Progenitor cell of endocrine pancreas (in vitro differentiated cells): ENCODE measurements at places on chromosomes 13 and 19.

GRCh38 chr13:28117689-28118377, 17.5 kb upstream of the FLT3 start:
- no peak for DNase-seq

DNA sequence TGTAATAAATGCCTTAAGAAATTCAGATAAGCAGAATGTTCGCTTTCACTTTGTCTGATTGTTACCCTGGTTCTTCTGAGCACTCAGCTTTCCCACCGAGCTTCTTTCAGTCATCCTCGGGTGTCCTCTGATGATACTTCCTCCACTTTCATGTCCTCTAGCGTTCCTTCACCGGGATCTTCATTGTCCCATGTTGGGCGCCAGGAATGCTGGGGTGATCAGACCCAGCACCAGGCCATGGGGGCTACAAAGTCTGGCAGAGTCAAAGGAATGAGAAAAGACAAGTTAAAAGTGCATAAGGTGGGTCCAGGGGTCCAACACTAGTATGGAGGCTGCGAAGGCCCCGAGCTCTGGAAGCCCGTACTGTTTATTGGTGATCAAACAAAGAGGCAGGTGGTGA, 11.7 kb upstream of the C19orf84 start:
- DNase-seq: no peak

DNA sequence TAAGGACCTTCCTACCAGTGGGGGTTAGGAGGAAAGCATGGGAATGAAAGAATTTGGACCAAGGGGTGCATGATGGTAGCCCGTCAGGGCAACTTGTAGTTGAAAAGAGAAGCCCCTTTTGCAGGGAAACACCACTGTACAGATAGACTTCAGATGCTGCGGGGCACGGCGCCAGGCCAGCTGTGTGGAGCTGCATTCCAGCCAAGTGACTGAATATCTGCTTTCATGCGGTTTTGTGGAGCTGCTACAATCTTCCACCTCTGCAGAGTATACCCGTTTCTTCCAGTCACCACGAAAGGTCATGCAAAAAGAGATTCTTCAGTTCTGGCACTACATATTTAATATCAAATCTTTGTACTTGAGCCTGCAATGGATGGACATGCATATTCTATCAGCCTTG, 104.7 kb downstream of the RGCC start:
- no peak for DNase-seq

- DNase-seq: no peak
Measured at GRCh38 chr13:72458701-72459100, 268.7 kb downstream of the MZT1 start.

GRCh38 chr19:3710265-3710812, 2.2 kb downstream of the TJP3 start:
- no peak for DNase-seq

- no peak for DNase-seq
Measured at GRCh38 chr13:29733147-29733611, 117.2 kb downstream of the UBL3 start.

- no peak for DNase-seq
Measured at GRCh38 chr19:38990949-38991697, 15.6 kb upstream of the FBXO17 start.

DNA sequence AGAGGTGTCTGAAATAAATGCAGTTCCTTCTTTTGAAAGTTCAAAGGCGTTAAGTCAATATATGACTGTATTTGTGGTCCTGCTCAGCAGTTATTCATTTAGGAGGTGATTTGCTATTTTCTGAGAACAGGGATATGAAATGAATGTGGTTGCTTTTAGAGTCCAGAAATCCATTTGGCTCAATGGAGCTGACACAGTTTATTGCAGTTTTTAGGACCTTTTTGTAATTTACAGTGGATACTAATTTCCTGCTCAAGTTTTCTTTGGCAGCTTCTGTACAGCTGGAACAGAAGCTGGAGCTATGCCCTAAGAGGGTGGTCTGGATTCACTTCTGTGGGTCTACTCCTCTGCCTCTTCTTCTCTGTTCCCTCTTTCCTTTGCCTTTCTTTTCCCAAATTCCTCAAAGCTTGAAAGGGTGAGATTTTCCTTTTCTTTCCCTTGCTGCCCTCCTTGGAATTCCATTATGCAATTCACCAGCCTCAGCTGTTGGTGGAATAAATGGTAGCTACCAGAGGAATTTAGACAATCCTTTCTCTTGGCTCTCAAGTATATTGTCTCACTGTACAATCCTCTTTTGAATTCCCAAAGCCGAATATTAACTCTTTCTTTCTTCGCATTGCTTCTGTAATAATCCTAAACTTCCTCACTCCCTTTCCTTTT, 39.9 kb downstream of the ITGBL1 start:
- no peak for DNase-seq

DNA sequence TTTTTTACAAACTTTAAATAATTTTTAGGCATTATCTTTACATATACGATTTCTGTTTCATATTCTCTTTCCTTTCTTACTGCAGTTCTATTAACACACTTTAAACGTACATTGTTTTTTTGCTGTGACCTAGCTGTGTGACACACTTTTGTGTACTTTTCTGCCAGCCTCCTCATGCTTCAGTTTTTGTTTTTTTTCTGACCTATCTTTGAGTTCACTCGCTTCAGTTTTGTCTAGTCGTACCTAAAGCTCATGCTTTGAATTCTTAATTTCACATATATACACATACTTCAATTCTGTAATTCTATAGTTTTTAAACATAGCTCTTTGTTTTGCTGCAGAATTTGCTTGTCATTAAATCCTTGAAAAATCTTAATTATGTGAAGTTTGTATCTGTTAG, 150.4 kb downstream of the PDS5B start:
- no peak for DNase-seq

GRCh38 chr13:40483601-40484000, 182.8 kb downstream of the FOXO1 start:
- DNase-seq: no peak

DNA sequence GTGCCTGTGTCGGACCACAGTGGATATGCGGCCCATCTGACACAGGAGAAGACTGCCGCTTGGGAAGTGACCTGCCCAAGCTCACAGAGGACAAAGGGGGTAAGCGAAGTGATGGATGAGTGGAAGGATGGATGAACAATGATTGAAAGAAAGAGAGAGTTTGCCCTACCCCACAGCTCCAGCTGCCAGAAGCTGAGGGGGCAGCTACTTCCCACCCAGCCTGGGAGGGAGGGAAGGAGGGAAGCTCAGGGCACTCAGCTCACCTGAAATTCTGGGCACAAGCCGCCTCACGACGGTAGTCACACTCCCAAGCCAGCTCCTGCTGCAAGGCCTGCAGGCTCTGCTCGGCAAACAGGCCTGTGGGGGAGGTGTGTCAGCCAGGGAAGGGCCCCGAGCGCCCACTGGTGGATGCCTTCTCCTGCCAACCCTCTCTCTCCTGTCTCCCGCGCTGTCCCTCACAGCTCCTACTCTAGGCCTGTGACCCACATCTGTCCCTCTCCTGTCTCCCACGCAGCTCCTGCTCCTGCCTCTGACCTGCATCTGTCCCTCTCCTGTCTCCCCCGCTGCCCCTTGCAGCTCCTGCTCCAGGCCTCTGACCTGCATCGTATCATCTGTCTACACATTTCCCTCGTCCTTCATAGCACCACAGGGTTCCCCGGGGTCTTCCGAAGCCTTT, 12.0 kb upstream of the NUMBL start:
- DNase-seq: peak; percentile 35

DNA sequence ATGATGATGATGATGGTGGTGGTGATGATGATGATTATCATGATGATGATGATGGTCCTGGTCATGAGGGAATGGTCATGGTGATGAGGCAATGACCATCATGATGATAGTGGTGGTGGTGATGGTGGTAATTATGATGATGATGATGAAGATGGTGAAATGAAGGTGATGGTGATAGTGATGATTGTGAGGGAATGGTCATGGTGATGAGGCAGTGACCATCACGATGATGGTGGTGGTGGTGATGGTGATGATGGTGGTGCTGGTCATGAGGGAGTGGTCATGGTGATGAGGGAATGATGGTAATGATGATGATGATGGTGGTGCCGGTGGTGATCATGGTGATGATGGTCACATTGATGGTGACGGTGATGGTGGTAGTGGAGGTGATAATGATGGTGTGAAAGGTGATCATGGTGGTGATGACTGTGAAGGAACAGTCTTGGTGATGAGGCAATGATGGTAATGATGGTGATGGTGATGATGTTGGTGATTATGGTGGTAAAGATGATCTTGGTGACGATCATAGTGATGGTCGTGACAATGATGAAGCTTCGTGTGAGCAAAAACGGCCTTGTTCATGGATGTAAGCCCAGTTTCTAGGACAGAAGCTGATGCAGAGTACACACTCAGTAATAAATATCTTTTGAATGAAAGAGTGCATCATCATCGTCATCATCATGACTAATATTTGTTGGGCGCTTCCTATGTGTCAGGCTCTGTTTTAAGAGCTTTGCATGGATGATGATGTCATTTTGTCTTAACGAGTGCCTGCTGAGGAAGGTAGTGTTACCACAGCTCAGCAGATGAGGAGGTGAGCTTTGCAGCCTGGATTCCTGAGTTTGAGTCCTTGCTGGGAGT, 17.3 kb downstream of the SBK2 start:
- no peak for DNase-seq
